ENCODE measurements at places on chromosomes 3 and 15.

- DNase-seq: no peak
These were observed 19.0 kb upstream of the TRAK1 start for GRCh38 chr3:42071904-42072812.

- DNase-seq: no peak
These were observed 1.4 kb upstream of the GREM1 start for GRCh38 chr15:32716216-32716914.

- DNase-seq: no peak
These were observed 23.5 kb downstream of the TPRG1 start for GRCh38 chr3:189195302-189195701.

GRCh38 chr3:17144665-17144993, 259.9 kb downstream of the PLCL2 start:
- no peak for DNase-seq

DNA sequence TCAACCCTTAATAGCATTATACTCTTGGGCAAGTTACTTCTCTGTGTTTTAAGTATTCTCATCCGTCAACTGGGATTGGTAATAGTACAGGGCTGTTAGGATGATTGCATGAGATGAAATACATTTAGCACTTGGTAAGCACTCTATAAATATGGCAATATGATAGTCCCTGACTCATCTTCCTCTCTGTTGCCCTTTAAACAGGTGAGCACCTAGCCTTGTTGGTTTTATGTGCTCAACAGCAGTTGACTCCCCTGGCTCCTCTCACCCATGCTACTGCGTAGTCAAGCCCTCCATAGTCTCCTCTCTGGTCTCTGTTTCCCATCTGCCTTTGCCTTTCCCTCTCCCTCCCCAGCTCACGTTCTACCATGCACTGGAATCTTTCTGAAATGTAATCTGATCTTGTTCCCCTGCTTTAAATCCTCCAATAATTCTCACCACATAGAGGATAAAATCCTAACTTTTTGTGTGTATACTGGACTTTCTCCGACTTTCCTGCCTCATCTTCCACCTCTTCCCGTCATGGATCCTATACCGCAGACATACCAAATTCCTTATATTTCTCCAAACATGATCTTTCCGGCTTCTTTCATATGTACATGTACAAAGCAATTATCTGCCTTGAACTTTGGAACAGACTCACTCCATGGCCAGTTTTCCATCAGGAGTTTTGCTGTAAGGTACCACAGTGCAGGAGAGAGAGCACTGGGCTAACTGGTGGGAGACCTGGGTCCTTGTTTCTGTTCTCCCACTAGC, 42.3 kb downstream of the FSD2 start:
- no peak for DNase-seq

- no peak for DNase-seq
These were observed 2.5 kb upstream of the TBC1D21 start for GRCh38 chr15:73870700-73871408.

DNA sequence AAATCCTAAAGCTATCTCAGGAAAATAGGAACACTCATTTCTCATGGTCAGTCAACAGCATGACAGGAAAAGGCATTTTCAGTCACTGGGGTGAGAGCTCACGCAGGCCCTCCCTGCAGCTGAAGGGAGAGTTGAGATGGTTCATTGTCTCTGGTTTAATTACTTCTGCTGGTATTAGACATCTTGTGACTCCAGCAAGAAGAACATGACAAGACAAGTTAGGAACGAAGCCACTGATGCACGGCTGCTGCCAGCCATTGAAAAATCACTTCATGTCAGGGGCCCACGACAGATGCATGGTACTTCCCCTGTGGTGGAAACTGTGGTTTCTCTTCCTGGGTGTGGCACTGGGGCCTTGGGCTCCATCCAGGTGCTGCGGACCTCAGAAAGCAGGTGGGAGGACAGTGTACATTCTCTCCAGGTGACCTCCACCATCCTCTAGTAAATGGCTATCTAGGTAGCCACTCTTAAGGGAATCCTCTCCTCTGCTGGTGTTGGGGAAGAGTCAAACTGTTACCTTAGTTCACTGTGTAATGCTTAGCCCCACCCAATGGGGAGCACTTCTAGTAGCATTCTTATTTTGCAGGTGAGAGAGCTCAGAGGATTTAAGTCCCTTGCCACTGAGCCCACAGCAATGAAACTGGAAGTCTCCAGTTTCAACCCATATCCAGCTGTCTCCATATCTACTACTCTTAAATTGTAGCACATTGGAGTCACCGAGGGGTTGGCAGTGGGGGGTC, 274.2 kb downstream of the LRTM1 start:
- DNase-seq: no peak

GRCh38 chr3:145864336-145864735, 296.6 kb downstream of the PLOD2 start:
- DNase-seq: no peak

DNA sequence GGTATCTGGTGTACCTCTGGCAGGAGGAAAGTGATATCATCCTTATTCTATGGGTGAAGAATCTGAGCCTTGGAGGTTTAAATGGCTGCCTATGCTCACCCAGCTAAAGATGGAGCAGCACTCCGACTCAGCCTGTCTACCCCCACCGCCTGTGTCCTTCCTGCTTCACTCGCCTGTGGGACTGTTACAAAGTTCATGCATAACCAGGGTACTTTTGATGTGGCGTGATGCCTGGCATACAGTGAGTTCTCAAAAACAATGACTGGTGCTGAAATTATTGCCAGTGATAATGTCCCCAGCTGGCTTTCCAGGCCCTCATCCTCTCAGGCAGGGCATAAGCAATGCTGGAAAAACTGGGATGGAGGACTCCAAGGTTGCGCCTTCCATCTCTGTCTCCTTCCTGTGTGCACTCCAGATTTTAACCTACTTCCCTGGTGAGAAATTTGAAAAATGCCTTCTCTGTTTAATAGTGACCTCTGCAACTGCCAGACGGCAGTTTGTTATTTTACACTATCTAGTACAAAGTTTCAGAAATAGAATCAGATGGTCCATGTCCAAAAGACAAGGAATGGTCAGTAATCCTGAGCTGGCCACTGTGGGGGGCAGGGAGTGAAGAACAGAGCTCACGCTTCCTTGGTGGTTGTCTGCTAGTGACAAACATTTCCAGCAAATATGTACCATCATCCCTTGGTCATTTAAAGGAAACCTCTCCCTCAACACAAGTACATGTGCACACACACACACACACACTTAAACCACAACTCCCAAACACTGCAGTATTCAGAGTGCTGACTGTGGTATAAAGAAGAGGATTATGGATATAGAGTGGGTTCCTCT, 86.5 kb upstream of the NMNAT3 start:
- DNase-seq: no peak

DNA sequence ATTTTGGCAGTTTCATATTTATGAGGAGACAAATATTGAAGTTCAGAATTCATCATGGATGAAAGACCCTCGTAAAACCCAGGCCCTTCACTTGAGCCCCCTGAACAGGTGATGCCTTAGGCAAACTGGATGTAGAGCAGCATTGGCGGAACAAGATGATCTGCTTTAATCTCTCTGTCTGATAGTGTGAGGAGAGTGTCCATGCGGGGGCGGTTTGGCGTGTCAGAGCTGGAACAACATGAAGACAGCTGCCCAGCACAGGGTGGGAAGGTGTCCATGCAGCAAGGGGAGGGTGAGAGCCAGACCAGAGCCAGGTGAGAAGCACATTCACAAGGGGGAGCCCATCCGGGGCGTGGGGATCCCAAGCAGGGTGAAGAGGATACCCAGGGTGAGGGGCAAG, 31.8 kb upstream of the ANP32A start:
- DNase-seq: no peak

- no peak for DNase-seq
These were observed 46.6 kb downstream of the APH1B start for GRCh38 chr15:63323798-63324563.

- no peak for DNase-seq
These were observed 39.5 kb downstream of the ANP32A start for GRCh38 chr15:68781217-68781616.

DNA sequence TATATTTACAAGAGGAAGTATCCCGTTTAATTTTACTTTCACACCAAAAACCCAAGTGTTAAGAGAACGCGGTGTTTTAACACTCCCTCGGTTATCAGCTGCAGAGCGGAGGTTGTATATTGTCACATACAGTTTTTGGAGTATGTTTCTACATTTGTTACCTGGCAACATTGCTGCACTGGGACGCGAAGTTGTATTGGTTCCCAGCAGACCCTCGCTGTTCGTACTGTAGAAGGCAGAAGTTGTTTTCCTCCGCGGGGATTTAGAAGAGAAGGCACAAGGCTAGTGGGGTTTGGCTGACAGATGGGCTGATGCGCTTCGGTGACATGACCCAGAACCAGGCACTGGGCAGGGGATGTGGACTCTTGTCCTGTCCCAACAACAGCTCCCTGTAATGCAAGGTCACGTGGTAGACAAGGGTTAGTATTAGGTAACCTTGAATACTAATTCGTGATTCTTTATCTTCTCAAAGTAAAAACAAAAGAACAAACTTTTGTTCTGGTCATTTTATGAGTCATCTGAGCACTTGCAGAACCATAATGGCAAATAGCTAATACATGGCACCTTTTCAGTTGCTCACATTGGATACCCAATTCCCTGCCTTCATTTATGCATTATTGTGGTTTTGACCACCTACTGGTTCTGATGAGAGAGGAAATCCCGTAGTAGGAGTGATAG, 230.4 kb upstream of the BHLHE40 start:
- DNase-seq: no peak

- DNase-seq: no peak
These were observed 123.2 kb downstream of the MAGI1 start for GRCh38 chr3:65915477-65915876.

DNA sequence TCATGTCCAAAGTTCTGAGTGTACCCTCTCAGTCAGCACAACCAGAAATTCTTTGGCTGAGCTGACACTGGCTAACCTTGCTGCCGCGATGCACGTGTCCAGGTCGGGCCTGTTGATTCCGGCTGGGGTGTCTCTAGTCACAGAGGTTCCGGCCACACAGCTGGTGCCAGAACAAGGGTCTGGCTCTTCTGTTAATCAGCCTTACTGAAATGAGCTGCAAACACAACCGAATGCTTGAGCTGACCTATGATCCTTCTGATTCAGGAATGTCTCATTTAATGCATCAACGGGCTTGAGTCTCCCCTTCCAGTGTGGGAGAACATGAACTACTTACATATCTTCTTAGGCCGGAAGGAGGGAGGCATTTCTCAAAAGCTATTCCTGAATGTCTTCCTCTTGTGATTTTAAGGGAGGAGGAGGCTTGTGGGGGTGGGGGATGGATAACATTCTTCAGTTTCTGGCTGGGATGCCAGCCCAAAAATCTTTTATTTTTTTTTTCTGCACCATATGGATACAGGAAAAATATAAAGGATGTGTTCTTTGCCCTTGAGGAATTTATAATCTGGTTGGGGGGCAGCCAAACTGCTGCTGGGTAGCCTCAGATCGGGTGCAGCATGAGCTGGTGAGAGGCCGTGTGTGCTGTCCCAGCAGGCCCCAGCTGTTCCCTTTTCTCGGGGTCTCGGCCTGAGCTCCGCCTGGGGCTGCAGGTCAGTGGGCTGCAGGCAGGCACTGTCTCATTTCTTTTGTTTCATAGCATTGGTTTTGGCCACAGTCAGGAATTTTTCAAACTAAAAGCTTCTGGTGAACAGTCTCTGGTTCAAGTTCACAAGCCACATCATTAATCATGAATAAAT, 319.1 kb upstream of the TBL1XR1 start:
- no peak for DNase-seq

GRCh38 chr15:76533060-76533820, 196.7 kb downstream of the ISL2 start:
- DNase-seq: no peak

All from stimulated activated CD8-positive, alpha-beta memory T cell treated with anti-CD3 and anti-CD28 coated beads, Interleukin-4, amount 100 ng/mL, for 1 hour (primary cell).